Bronchial epithelial cell (primary cell): ENCODE measurements at places on chromosomes 2 and 18. TPM values are rescaled to one million over a fixed set of nuclear protein-coding genes. Genes with fewer than 3 reads are reported as not detected.

HAAO gene
- total RNA-seq = 0.38 TPM in 1 of 2 replicates, not detected in the other

PTPRM gene
- total RNA-seq = 42.1 and 76.3 TPM in 2 replicates

BMP10 gene
- not detected in 2 replicates for total RNA-seq

EMILIN1 gene
- total RNA-seq = under 0.01 and 1.6 TPM in 2 replicates

GRCh38 chr18:78998371-78999071 lies 18.9 kb downstream of the SALL3 start:
- DNase-seq = no peak

GRCh38 chr2:225100856-225101294 lies 58.6 kb upstream of the DOCK10 start:
- peak; percentile 93 for DNase-seq

DNA sequence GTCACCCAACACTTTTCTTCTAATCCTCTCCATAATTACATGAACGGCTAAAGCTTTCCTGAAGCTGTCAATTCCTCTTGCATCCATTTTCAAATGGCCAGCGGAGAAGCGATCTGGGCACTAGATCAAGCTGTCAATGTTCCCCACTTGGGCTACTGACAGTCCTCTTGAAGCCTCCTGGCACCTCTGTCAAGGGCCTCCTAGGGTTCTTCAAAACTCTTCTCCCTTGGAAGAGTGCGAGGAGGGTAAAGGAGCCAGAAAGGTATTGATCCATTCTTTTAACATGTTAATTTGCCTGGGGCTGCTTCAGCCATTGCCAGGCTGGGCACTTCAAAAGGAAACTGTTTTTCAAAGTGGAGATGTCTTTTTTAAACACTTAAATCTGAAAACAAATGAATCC lies 19.8 kb downstream of the EPHA4 start:
- DNase-seq = no peak

DNA sequence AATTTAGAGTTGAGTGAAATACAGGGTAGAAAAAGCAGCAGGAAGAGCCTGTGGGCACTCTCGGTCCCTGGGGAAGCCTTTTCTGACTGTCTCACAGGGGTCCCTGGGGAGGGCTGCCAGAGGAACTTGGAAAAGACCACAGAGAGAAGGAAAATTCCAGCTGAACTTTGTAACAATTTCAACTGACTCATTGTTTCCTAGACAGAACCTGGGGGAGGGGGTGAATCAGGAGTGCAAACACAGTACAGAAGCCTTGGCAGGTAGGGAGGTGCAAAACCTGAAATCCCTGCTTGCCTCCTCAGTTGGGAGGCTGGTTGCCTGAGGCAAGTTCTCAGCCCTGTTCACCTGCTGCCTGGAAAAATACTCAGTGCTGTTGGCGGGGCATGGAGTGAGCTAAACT lies 106.8 kb downstream of the GRB14 start:
- DNase-seq = peak; percentile 95

GRCh38 chr18:59565957-59566356 lies 131.3 kb downstream of the CCBE1 start:
- DNase-seq = no peak

DNA sequence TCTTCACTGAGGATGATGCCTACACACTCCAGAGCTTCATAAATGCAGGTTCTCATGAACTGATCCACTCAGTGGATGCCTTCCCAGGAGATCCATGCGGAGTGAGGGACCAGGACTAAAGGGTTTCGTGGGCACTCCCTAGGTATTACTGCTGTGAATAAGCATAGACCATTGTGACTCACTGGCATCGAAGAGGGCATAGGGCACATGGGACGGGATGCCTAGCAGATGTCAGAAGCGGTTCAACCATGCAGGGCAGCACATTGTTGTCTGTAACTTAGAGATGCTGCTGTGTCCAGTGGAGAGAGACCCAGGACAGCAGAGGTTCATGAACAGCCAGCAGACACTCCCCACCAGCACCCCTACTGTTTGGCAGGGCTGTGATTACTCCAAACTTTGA lies 17.2 kb downstream of the GKN2 start:
- no peak for DNase-seq

DNA sequence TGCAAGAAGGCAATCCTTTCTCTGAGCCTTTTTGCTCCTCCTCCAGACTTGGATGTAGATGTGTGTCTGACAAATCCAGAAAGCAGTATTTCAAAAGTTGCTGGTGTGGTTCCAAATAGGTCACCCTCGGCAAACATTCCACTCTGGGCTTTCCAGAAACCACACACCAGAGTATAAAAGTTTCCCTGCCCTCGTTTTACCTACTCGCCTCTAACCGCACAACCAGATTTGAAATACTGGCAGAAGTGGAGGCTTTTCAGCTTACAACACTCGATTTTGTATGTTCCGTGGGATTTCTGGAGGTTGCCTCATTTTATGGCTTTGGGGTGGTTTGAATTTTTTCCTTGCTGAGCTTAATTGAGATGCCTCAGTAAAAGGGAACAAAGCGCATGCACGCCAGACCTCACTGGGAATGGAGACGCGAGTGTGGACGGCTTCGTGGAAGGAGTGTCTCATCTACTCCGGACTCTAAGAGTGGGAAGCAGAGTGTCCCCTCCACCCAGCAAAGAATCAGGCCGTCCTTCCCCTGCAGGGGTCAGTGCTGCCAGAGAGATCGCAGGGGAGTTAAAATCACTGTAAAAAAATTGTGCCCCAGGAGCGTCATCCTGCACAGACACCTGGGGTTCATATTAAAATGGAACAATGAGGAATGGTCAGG lies 44.0 kb upstream of the RPL31 start:
- DNase-seq = peak; percentile 64
